Glomerular endothelial cell (primary cell): ENCODE measurements at places on chromosomes 4 and X. TPM values are rescaled to one million over a fixed set of nuclear protein-coding genes. Genes with fewer than 3 reads are reported as not detected.

GRCh38 chrX:68061206-68061535 is 372.1 kb downstream of the OPHN1 start:
- no peak for DNase-seq

GRCh38 chrX:45811326-45811725 is 610.6 kb upstream of the DIPK2B start:
- no peak for DNase-seq

GRCh38 chrX:25020905-25021449 is 5.2 kb upstream of the ARX start:
- DNase-seq = no peak

DNA sequence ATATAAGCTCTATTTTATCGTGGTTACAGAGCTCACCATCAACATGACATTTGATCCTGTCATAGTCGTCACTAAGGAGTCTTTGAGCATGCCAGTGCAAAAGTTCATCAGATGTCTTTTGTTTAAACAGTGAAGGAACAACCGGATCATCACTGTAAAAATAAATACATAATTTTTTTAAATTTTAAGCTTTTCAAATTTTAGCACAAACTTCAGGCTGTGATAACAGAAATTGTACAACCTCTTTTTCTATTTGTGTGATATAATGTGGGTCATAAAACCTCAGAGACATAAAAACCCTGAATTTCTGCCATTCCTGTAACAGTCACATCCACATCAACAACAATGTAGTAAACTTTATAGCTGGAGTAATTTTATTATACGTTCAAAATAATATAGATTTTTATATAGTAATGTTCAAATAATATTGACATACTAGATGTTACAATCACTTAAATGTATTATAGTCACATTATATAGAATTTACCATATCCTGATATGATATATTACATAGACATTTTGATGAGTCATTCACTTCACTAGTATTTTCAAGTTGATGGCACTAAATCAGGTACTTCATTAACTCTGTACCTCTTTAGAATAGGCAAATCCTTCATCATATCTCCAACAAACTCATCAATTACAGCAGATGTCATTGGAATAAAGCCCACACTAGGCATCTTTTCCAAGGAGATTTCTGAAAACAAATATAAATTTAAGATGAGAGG is 47.7 kb downstream of the DDX60L start:
- DNase-seq = no peak

The ADH1A gene
- total RNA-seq = not detected in 2 replicates

- no peak for DNase-seq
Measured at GRCh38 chr4:7984286-7984925, 44.7 kb upstream of the AFAP1 start.

- DNase-seq = peak; percentile 74
Measured at GRCh38 chr4:55008166-55009056, 117.0 kb downstream of the KDR start.

- no peak for DNase-seq
Measured at GRCh38 chrX:70001708-70002341, 47.9 kb downstream of the AWAT2 start.

DNA sequence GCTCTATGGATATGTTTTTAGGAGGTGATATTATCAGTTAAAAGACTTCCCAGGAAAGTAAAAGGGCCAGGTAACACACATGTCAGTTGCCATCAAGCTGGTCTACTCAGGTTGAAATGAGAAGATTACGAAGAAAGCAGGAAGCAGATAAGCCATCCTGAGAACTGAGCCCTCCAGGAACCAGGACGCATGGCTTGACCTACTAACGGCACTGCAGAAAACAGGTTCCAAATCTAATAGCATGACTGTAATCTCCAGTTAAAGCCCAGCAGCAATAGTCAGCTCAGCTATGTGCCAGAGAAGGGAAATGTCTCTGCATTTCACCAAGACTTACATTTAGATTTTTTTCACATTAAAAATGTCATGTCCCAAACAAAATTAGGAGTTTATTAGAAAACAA is 77.9 kb downstream of the APBB2 start:
- no peak for DNase-seq

DNA sequence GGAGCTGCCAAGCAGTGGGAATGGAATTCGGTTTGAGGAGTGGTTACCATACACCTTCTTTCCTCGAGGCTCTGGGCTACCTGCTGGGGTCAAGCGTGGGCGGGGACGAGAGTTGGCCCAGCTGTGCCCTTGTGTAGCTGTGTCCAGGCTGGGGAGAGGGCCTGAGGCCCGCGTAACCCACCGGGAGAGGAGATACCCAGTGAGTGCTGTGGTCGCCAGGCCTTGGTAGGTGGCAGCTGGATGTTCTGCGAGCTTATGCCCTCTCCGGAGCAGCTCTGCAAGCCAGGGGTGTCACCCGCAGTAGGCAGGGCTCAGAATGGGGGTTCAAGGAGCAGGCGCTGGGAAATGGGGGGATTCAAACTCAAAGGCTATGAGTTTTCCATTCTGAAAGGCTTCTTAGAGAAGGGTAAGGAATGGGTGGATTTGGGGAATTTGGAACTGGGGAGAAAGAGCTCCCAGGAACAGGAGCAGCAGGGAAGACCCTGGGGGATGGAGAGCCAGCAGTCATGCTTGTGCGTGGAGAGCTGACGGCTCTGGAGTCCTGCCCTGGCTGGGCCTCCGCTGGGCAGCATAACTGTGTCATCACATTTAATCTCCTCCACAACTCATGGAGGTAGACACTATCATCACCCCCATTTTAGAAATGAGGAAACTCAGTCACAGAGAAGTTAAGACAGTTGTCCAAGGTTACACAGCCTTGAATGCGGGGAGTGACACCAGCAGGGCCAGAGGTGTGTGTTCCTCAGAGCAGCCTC is 117.5 kb downstream of the SORCS2 start:
- no peak for DNase-seq

DNA sequence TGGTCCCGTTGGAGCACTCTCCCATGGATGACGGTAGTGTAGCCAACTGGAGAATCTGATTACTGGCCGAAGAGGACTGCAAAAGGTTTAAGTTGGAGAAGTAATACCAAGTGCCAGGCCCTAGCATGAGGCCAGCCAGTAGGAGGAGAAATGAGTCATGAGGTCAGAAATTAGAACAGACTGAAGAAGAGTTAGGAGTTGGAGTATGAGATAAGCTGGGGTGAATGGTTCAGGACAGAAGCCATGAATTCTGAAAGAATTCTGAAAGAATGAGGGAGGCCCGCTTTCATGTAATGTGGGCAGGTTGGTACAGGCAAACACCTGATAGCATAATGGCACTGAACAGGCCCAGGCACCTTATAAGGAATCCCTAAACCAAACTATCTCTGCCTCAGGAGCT is 18.4 kb upstream of the STK26 start:
- no peak for DNase-seq

- DNase-seq = no peak
Measured at GRCh38 chrX:18579495-18579894, 92.4 kb downstream of the RS1 start.

The TCEAL6 gene
- total RNA-seq = not detected in 2 replicates

DNA sequence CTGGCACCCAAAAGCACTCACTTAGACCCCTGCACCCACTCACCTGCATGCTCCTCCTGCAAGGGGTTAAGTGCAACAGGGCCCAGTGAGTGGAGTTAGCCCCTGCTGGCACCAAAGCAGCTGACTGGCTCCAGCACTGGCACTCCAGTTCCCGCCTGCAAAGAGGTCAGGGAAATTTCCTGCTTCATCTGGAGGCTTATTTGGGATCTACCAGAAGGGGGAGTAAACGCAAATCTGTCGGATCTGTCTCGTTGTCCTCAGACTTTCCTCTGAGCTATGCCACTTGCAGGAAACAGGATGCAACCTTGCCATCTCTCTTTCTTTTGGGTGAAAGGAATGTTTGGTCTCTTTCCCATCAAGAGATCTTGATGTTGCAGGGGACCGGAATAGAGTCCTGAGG is 435.6 kb downstream of the PCDH10 start:
- no peak for DNase-seq

The SSX4B gene
- not detected in 2 replicates for total RNA-seq

The EGFL6 gene
- not detected in 2 replicates for total RNA-seq

- no peak for DNase-seq
Measured at GRCh38 chr4:1194010-1194900, 21.9 kb upstream of the SPON2 start.

The ZFP92 gene
- total RNA-seq = 0.58 and 1.2 TPM in 2 replicates

DNA sequence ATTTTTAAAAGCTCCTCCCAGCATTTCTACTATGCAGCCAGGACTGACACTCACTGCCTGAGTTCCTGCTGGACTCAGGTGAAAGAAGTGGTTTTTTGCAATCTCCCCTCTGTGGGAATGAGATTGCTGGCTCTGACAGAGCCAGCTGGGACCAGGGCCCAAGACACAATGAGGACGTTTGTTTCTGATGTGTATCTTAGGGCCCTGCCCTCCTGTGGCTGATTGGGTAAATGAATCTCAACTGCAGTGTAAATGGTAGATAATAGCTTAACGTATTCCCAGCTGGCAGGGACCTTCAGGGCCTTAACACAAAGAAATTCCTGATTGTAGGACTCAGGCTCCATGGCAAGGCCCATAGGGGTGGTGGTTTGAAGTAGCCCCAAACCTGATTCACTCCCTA is 85.8 kb upstream of the PRPS1 start:
- DNase-seq = no peak

The ADH4 gene
- total RNA-seq = not detected in 2 replicates

The DMD gene
- 1.6 and 6.7 TPM in 2 replicates for total RNA-seq

DNA sequence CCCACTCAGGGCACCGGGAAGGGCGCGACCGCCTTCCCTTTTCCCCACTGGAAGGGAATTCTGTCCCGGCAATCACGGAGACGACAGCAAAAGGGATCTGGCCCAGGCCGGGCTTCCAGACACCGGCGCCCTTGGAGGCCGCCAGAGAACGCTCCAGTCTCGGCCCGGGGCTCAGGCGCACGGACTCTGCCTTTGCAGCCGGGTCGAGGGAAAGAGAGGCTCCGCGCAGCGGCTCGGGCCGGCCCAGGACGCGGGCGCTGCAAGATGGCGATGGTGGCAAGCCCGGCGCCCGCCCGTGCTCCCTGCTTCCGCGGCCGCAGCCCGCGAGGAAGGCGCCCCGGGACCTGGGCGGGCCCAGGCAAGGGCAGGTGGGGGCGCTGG is 1.1 kb downstream of the CTBP1 start:
- no peak for DNase-seq

DNA sequence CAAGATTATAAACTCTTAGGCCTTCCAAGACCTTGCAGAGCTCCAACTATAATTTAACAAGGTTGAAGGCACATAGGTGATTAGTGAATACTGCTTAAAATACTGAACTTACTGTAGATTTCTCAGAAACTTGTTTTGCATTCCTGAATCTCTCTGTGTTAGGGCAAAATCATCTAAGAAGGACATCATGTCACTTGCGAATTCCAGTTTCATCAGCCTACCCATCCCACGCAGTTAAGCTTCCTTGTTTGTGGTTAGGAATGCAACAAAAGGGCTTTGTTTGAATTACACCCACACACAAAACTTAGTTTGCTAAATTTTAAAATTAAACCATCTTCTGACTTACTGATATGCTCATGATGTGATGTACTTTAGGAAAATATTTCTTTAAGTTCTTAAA is 174.0 kb downstream of the SOWAHB start:
- no peak for DNase-seq
